GM23248 (cell line): ENCODE measurements at places on chromosomes 2 and 18. TPM values are rescaled to one million over a fixed set of nuclear protein-coding genes. Genes with fewer than 3 reads are reported as not detected.

SCYGR4 gene
- polyA plus RNA-seq = not detected in 2 replicates

CRYGC gene
- not detected in 2 replicates for polyA plus RNA-seq

DNA sequence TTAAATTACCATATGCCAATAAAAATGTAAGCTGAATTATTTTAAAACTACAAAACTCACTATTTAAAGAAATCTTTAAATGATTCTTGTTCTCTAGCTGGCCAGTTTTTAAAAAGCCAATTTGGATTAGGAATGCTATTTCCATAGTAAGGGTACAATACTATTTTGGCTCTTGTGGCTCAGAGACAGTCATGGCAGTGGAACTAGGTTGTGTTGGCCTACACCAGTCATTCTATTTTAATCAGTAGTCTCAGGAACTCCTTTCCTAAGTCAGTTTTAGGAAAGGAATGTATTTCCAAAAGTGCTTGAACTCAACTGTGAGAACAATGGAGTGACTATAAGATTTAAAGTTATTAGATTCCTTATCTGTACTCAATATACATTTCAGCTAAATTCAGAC lies 5.9 kb downstream of the BOLL start:
- no peak for DNase-seq

GRCh38 chr2:71226096-71226964 lies 573 bp downstream of the PAIP2B start:
- DNase-seq = peak; percentile 18

DNA sequence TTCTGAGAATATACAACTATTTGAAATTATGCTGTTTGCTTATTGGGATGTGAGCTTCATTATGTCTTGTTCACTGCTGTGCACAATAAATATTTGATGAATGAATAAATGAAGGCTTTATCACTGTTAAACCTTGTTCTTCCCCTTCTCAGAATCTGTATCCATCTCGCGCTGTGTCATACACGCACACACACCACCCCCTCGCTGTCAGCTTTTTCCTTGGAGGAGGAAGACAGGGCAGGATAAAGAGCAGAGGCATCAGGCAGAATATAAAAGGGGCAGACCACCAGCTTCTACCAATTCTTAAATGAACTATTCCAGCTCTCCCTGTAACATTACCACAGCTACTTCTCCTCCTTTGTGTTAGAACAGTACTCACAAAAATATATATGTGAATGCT lies 75.0 kb downstream of the CD226 start:
- no peak for DNase-seq

GRCh38 chr2:7625392-7626138 lies 708.4 kb downstream of the RNF144A start:
- no peak for DNase-seq

DNA sequence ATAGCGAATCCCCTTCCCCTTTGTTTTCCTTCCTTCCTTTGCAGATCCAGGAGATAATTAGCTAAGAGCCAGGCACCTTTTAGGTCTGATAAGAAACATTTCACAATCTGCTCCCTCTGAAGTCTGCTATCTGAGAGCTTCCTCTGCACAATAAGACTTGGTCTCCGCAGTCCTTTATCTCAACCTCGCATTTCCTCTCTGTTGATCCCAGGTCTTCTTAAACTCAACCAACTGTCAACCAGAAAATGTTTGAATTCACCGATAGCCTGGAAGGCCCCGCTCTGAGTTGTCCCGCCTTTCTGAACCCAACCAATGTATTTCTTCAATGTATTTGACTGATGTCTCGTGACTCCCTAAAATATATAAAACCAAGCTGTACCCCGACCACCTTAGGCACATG lies 78.4 kb upstream of the CTDP1 start:
- DNase-seq = no peak

DNA sequence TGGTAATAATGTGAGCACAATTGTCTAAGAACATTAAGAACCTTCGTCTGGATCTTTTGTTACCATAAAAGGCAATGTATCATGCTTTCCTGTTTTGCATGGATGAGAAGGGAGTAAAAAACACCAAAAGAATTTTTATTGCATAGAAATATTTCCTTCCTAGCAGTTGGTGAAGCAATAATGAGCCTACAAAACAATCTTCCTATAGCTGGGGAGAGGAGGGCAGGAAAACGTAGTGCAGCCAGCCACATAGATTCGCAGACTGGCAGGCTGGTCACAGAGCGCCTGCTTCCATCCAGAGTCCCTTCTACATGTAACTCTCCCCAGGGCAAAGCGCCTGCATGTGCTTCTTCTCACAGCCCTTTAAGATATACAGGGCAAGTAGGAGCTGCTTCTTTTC lies 190.4 kb downstream of the BABAM2 start:
- peak; percentile 53 for DNase-seq
